ENCODE measurements at places on chromosomes 7 and 10.

DNA sequence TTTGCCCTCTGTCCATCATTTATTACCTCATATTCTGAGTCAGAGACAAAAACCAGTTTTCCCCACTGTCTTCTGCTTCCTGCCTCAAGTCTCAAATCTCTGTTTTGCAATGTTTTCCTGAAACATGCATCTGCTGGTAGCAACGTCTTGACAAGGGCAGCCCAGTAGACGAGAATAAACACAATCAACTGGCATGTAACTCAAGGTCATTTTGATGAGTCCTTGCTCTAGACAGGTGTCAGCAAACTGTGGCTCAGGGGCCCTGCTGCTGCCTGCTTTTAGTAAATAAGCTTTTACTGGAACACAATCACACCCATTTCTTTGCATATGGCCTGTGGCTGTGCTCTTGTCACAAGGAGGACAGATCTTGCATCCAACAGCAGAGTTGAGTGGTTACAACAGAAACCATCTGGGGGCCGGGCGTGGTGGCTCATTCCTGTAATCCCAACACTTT, 59.8 kb downstream of the ITIH5 start:
- H3K27me3 ChIP-seq = no peaks in the 10 kb centered on the region
- peaks cover 2% of the 10 kb centered on the region for H3K4me1 ChIP-seq
- no peak overlapping the region for H3K27ac ChIP-seq
- no peak overlapping the region for H3K4me3 ChIP-seq
- DNase-seq = no peak
- no peaks in the 10 kb centered on the region for H3K36me3 ChIP-seq

DNA sequence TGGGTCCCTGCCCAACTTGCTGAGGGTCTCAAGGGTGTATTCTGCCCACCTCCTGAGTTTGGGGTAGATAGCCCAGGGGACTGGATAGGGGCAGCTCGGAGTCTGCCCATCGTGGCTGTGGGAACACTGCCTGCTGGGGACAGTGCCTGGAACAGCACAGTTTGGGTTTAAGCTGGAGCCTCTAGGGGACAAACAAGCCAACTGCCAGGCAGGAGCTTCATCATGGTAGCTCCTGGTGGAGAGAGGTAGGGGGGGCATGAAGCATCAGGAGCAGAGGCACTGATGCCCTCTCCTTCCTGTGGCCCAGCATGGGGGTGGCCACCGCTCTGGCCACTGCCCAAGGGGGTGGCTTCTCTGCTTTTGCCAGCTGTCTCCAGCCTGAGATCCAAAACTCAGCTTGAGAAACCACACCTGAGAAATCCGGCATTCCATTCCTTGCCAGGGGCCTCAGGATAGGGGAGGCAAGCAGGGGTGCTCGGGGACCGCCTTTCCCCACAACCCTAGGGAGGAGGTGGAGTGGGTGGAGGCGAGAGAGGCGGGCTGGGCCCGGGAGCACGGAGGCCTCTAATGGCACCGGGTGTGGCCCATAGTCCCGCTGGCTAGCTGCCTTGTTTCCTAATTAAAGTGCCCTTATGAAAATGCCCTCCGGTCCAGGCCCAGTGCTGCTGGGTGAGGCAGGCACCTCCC, 47.6 kb downstream of the UNC5B start:
- H3K4me3 ChIP-seq = no peak overlapping the region
- DNase-seq = no peak
- H3K36me3 ChIP-seq = no peaks in the 10 kb centered on the region
- peaks cover 28% of the 10 kb centered on the region for H3K4me1 ChIP-seq
- peak overlapping the region; percentile 68 for H3K27ac ChIP-seq

GRCh38 chr7:2863461-2864066, 19.5 kb upstream of the GNA12 start:
- H3K4me1 ChIP-seq = peaks cover 25% of the 10 kb centered on the region
- H3K4me3 ChIP-seq = peak overlapping the region; percentile 43
- DNase-seq = no peak
- no peaks in the 10 kb centered on the region for H3K36me3 ChIP-seq
- H3K27me3 ChIP-seq = no peaks in the 10 kb centered on the region

- DNase-seq = peak; percentile 46
- H3K4me3 ChIP-seq = no peak overlapping the region
- no peaks in the 10 kb centered on the region for H3K27me3 ChIP-seq
- H3K36me3 ChIP-seq = no peaks in the 10 kb centered on the region
- no peaks in the 10 kb centered on the region for H3K4me1 ChIP-seq
Observed at GRCh38 chr10:130959752-130960195, 351.7 kb downstream of the TCERG1L start.

- no peaks in the 10 kb centered on the region for H3K36me3 ChIP-seq
- H3K4me1 ChIP-seq = peaks cover 17% of the 10 kb centered on the region
- no peak overlapping the region for H3K27ac ChIP-seq
- H3K27me3 ChIP-seq = peaks cover 70% of the 10 kb centered on the region
- DNase-seq = no peak
Observed at GRCh38 chr7:25951414-25952260, 200.4 kb upstream of the NFE2L3 start.

DNA sequence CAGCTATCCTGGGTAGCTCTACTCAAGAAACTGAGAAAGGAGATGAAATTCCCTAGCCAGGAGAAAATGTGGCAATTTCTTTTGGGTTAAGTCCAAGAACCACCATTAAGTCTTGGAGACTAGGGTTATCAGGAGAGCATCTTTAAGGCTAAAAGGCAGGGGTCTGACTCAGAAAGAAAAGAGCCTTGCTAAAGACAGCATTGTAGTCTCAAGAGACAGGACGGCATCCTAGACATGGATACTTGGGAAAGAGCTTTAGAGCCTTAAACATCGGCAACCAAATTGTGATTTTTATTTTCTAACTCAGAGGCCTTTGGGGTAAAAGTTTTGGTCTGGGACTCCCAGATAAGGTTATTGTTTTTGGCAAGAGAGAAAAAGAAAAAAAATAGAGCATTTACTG, 83.1 kb downstream of the FAS start:
- H3K4me1 ChIP-seq = peaks cover 4% of the 10 kb centered on the region
- no peak overlapping the region for H3K4me3 ChIP-seq
- no peaks in the 10 kb centered on the region for H3K36me3 ChIP-seq
- H3K27ac ChIP-seq = no peak overlapping the region
- H3K27me3 ChIP-seq = peaks cover 30% of the 10 kb centered on the region
- DNase-seq = no peak

DNA sequence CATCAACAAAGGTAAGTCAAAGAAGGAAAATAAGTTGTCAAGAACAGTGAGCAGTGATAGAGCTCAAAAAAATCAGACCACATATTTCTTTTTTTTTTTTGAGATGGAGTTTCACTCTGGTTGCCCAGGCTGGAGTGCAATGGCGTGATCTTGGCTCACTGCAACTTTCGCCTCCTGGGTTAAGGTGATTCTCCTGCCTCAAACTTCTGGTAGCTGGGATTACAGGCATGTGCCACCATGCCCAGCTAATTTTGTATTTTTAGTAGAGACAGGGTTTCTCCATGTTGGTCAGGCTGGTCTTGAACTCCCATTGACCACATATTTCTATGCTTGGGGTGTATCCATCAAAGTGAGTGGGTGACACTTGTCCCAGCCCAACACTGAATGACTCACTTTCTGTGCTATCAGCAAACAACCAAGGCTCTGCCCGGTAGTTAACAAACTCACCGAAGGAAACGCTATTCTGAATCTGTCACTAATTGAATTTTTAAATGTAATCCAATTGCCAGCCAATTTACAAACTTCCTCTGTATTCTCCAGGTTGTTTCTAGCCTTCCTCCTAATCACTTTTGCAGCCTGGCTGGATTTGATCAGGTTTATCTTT, 19.6 kb upstream of the SMNDC1 start:
- no peak for DNase-seq
- H3K36me3 ChIP-seq = peaks cover 10% of the 10 kb centered on the region
- H3K4me3 ChIP-seq = no peak overlapping the region
- H3K27ac ChIP-seq = no peak overlapping the region
- H3K4me1 ChIP-seq = peaks cover 14% of the 10 kb centered on the region

DNA sequence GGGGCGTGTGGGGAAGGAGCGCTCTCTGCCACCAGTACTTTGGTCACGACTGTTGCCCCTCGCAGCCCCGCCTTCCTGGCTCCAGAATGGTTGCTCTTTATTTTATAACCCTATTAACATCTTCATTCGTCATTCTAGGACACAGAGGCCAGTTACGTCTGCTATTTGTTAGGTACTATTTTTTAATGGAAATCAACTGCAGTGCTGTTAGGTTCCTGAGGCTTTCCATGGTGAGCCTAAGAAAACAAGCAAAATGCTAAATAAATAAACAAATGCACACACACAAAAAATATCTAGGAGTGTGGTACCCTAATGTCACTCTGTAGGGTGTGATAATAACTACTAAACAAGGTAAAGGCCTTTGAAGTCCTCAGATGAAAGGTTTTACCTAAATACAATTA, 71.1 kb downstream of the SLC37A3 start:
- no peaks in the 10 kb centered on the region for H3K27me3 ChIP-seq
- no peaks in the 10 kb centered on the region for H3K4me1 ChIP-seq
- H3K4me3 ChIP-seq = no peak overlapping the region
- DNase-seq = no peak
- H3K27ac ChIP-seq = no peak overlapping the region

Measured in osteocyte (in vitro differentiated cells).